ENCODE measurements at places on chromosomes 4 and X.

DNA sequence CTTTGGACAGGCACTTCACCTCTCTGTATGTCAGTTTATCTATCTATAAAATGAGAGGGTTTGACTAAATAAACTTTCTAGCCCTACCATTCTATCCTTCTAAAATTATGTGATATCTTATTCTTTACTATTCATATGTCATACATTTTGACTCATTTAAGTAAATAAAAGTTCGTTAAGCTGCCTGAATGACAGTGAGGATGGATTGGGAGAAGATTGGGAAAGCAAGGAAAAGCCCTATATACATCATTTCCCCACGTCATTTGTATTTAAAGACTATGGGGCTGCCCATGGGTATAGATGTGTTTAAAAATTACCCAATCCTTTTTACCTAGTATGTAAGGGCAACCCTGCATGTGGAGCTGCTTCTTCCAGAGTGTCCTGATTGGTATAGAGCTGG, 5.3 kb downstream of the SLC16A2 start:
- DNase-seq: no peak

- DNase-seq: no peak
Measured at GRCh38 chr4:5399124-5399523, 309.2 kb downstream of the EVC2 start.

GRCh38 chr4:6183740-6184139, 16.6 kb downstream of the JAKMIP1 start:
- DNase-seq: no peak

DNA sequence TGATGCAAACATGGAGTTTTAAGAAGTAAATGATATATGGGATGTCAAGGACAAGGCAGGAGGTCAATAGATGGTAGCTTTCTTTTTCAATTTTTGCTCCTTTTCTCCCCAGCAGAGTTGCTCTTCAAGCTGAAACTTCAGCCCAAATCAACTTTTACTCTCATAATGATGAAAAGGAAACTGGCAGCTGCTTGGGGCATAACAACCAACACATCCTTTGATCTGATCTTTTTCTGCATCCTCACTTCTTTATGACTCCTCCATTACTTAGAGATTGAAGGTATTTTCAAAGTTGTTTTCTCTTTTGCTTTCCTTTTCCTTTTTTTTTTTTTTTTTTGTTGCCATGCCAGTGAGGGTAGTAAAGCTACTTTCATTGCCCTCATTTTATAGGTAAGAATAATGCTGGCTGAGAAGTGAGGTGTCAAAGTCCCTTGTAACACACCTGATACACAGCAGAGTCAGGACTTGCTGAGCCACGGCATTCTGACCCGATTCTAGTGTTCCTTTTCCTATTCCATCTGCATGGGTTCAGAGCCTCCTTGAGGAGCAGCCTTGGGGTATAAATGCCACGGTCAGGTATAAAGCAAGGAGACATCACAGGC, 26.9 kb downstream of the SLC2A9 start:
- DNase-seq: peak; percentile 29

DNA sequence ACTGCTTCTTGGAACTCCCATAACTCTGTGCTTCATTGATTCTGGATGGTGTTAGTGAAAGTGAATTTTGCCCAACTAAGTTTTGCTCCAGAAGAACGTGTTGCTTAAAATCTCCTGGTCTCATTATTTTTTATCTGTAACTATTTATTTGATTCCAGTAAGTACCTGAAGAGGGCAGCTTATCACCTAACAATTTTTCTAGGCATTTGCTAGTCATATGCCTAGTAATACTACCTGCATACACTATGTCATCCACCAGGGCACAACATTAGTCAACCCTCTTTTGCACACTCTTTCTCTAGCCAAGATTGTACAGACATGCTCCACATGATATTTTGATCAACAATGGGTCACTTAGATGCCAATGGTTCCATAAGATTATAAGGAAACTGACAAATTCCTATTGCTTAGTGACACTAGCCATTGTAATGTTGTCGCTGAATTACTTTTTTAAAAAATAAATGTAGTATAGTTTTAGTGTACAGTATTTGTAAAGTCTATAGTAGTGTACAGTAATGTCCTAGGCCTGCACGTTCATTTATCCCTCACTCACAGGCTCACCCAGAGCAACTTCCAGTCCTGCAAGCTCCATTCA, 499.9 kb upstream of the AADAT start:
- no peak for DNase-seq

DNA sequence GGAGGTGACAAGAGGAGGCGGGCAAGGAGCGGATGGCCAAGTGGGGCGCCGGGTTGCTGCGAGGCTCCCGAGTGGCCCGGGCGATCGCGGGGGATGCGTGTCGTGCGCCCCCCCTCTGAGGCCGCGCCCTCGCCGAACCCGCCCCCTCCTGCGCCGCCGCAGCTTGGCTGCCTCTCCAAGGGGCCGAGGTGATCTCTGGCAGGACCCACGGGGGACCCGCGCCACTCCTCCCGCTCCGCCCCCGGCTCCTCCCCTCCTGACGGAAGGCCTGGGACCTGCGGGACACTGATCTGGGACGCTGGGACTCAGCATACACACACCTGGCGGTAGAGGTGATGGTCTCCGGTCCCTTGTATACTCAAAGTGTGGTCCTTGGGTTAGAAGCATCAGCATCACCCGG, 21.9 kb upstream of the FAM47C start:
- no peak for DNase-seq

DNA sequence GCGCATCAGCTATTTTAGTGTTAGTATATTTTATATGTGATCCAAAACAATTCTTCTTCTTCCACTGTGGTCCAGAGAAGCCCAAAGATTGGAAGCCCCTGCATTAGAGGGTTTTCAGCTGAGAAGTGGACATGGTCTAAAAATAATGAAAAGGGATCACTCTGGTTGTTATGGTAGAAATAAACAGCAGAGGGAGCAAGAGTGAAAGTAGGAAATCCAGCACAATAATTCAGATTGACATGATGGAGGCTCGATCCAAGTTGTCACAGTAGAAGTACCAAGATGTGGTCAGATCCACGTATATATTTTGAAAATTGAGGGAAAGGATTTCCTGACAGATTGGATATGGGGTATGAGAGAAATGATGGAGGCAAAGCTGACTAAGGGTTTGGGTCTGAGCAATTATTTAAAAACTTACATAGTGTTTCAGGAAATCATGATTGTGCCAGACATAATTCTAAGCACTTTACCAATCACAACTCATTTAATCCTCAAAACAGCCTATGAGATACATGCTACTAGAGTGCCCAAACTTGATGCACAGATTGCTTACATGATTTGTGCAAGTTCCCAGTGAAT, 17.0 kb upstream of the TMEM144 start:
- no peak for DNase-seq

DNA sequence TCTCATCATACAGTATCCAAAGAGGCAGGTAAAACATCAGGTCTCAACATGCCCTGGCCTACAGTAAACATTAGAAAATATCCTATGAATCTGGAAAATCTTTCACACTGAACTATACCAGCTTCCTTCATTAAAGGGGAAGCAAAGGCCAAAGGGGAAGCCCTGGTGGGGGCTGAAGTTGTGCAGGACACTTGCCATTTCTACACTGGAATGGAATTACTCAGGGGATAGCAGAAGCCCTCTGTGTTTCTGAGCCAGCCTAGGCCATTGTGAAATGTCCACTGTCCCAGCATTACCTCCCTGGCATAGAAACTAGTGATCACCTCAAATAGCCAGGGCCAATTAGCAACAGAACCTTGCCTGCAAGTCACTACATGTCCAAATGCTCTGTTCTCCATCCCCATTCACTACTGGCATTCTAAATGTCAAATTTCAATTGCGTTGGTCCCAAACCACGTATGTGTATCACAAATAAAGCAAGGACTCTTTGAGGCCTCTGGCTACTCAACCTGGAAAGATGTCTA, 429.9 kb downstream of the AFF2 start:
- no peak for DNase-seq

DNA sequence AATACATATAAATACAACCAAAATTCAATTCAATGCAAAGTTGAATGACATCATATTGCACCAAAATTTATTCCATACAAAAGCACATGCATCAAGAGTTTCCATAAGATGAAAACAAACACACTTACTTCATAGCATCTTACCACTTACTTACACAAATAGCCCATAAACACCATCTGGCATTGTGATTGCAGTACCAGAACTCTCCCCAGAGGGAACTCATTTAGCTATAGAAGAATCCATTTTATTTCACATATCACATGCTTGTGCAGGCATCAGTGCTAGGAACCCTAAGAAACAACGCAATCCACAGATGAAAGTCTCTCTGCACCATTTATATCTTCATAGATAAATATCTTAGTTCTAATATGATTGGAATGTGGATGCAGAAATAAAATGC, 77.9 kb downstream of the SLC7A11 start:
- DNase-seq: no peak

- no peak for DNase-seq
Measured at GRCh38 chr4:14321723-14322122, 680.6 kb upstream of the CPEB2 start.

DNA sequence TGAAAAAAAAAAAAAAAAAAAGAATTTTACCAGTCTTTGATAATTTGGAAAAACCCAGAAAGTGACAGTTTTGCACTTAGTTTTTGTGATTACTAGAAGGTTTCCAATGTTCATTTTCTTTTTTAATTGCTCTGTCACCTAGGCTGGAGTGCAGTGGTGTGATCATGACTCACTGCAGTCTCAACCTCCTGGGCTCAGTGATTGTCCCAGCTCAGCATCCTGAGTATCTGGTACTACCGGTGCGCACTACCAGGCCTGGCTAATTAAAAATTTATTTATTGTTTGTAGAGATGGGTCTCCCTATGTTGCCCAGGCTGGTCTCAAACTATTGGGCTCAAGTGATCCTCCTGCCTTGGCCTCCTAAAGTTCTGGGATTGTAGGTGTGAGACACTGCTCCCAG, 3.3 kb downstream of the NUDT9 start:
- peak; percentile 19 for DNase-seq
